ENCODE measurements at places on chromosomes 3 and 15.

GRCh38 chr3:177158461-177158860 is 38.8 kb downstream of the TBL1XR1 start:
- DNase-seq = no peak

DNA sequence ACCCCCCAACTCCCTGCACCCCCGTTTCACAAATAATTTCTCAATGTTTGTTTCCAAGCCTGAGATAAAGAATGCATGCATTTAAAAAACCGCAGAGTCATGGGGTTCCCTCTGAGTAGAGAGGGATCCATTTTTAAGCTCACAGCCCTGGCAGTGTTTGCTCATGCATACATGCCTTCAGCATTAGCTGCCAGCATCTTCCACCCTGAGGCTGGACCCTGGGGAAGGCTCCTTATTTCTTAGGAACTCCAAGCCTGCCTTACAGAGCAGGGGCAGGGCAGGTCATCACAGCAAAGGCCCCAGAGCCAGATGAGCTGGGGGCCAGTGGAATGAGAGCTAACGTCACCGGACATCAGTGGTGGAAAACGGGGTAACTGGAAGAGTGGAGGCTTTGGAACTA is 31.3 kb downstream of the TLE3 start:
- DNase-seq = no peak

GRCh38 chr15:79051941-79052731 is 38.4 kb downstream of the RASGRF1 start:
- no peak for DNase-seq

- no peak for DNase-seq
These were observed 100.0 kb downstream of the MAP4 start for GRCh38 chr3:47916201-47916600.

GRCh38 chr3:175278680-175279079 is 419.5 kb downstream of the NAALADL2 start:
- DNase-seq = no peak

DNA sequence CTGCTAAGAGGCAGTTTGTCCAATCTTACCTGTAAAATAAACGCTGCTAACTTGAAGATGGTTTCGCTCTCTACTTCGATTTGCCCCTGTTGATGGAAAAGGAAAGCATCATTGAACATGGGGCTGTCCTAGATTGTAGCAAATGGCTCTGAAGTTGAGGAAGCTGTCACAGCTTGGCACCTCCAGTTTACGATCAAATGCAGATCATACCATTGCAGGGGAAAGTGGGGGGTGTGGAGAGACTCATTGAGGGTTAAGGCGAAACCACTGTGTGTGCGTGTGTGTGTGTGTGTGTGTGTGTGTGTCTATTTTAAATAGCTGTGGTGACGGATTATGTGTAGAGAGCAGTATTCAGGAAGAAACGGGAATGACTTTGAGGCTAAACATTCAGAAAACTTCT is 127.6 kb upstream of the LMOD3 start:
- DNase-seq = peak; percentile 43
